ENCODE measurements at places on chromosomes 3 and 15.
A peak's percentile ranks its signal among the peaks of the same experiment; 100 is the strongest.

GRCh38 chr3:139292711-139293664 lies 50.8 kb upstream of the MRPS22 start:
- DNase-seq, result no peak

DNA sequence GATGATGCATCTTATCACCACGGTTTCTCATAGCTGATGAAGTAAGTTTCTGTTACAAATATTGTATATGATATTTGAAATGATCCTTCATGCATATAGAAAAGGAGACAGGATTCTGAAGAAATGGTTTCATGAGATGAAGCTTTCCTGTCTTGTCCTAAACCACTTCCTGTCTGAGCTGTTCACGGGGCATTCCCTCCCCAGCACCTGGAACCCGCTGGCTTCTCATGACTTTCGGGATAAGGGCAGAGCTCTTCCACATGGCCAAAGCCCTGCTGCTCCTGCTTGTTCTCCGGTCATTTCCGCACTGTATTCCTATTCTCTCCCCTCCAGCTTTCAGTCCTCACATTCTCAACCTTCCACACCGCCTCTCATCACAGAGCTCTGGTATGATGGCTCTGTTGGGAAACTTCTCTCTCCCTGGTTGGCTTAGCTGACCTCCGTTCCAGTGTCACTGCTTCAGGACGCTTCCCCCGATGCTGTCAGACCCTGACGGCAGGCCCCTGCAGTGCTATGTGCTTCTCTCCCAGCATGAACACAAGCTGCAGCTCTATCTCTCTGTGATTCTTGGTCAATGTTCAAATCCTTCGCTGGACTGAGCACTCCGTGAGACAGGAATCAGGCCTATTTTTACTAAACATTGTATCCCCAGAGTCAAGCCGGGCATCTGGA lies 86.9 kb upstream of the HERC1 start:
- DNase-seq, result no peak

DNA sequence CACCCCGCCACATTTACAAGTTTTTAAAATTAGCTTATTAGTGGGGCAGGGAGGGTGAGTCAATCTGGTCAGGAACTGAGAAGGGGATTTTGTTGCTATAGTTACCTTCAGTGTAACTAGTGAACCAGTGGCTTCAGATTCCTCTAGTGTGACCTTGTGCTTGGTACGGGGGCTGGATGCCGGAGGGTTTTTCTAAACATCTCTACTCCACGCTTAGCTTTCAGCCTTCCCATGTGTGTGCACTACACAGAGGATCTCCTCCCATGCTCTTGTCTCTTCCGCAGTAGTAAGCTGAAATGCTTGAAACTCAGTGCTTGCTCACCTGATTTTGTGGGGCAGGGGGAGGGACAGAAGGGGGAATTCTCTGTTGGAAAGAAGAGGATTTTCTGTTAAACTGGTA lies 67.9 kb upstream of the AKAP13 start:
- peak; percentile 42 for DNase-seq

GRCh38 chr3:123110976-123111615 lies 44.3 kb downstream of the PDIA5 start:
- no peak for DNase-seq

GRCh38 chr3:52469001-52469400 lies 13.6 kb downstream of the NISCH start:
- DNase-seq, result no peak
